ENCODE measurements at places on chromosomes 11 and 22.

- DNase-seq: no peak
Measured at GRCh38 chr11:9516113-9516512, 55.3 kb downstream of the ZNF143 start.

DNA sequence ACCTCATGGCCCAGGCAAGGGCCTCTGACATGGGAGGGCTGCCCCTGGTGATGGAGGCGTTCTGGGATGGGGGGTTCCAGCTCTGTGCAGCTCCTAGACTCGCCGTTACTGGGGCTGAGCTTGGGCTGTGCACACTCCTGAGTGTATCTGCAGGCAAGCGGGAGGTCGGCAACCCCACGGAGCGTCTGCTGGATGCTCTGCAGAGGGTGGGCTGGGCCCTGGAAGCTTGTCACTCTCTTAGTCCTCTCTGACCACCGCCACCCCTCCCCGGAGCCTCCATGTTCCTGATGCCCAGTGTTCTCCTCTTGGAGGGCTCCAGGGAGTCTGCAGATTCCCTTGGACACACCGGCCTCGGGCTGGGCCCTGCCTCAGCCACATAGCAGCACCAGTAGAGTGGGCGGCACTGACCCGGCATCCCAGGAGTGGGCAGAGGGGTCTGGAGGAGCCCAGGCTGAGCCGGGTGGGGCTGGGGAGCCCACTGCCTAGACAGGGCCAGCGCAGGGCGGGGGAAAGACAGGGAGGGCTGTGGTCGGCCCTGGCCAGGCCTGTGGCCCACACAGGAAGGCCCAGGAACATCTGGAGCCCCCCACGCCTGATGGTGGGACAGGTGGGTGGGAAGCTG is 20.6 kb upstream of the MUC5B start:
- no peak for DNase-seq

DNA sequence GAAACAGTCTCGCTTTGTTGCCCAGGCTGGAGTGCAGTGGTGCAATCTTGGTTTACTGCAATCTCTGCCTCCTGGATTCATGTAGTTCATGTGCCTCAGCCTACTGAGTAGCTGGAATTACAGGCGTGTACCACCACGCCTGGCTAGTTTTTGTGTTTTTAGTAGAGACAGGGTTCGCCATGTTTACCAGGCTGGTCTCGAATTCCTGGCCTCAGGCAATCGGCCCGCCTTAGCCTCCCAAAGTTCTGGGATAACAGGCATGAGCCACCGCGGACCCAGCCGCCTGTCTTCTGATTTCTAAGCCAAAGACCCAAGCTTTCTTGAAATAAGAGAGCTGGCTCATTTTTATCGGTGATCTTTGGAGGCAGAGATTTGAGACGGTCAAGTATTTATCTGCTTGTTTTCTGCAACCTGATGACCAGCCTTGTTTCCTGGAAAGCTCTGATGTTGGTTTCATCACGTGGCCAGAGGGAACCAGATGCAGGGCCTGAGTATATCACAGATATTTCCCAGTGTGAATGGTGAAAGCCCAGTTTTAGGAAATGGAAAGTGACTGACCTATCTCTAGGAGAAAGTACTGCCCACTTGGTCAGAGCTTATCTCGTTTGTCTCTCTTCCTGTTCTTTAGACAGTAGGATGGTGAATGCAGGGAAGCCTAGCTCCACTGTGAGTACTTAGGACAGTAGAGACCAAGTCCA is 5.7 kb upstream of the SIDT2 start:
- no peak for DNase-seq

- no peak for DNase-seq
Measured at GRCh38 chr11:70073871-70074371, 4.2 kb upstream of the ANO1 start.

GRCh38 chr11:133234883-133235282 is 297.4 kb downstream of the OPCML start:
- DNase-seq: no peak

- no peak for DNase-seq
Measured at GRCh38 chr11:115222863-115223530, 281.2 kb downstream of the CADM1 start.

DNA sequence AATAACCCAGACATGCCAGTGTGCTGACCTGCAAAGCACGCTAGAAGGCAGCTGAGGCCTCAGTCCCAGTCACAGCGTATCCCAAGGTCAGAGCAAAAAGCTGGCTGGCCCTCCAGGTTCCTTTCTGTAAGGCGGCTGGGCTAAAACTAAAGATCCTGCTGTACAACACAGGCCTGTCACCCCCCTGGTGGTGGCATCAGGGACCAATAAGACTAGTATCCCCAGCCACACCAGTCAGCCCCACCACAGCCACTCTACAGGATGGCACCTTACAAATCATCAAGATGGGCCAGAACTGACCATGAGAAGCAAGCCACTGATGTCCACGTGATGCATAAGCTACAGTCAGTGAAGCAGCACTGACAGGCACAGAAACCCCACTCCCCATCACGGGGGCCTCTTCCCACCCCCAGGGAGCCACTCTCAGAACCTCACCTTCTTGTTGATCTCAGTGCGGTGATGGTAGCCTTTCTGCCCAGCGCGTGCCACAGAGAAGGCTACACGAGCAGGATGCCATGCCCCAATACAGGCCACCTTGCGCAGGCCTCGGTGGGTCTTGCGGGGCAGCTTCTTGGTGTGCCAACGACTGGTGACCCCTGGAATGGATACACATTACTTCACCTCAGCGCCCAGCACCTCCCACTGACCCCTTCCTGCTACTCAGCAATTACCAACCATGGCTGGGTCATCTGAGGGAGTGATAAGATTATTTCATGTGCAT is 5.0 kb downstream of the RPL3 start:
- no peak for DNase-seq

GRCh38 chr11:118705111-118705741 is 25.8 kb upstream of the TREH start:
- no peak for DNase-seq

- no peak for DNase-seq
Measured at GRCh38 chr11:22472306-22472705, 134.1 kb downstream of the SLC17A6 start.

- DNase-seq: peak; percentile 10
Measured at GRCh38 chr11:34234086-34234740, 123.6 kb downstream of the ABTB2 start.

DNA sequence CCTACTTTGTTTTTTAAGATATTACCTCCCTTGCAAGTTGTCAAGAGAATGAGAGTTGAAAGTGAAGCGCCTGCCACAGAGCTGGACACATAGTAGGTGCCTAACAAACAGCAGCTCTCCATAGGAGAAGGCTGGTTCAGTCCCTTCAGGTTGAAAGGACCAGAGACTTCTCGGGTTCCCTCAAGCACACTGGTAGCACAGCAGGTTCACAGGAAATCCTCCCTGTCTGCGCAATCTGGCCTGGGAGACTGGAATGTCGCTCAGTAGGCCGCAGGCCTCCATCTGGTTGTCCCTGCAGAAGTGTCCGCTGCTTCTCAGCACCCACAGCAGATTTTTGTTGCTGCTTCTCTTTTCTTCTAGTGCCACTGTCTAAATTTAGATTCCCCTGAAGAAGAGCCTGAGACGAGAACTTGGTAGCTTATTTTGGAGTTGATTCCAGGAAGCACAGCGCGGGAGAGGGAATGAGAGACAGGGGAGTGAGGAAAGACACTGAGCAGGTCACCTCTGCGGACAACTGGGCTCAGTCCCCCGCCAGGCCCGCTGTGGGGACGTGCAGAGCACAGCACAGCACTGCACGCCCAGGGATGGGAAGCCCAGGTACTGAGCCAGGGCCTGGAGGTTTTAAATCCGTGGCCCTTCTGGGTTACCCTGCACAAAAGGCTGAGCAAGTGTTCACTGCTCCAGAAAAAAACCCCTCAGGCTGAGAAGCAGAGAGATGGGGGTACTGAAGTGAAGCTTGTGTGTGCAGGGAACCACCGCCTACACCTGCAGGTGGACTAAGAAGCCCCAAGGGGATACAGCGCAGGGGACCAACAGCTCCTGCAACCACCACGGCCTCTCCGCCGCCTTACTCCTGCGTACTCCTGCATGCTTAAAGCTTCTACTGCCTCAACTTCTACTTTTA is 31.6 kb downstream of the RBX1 start:
- no peak for DNase-seq

DNA sequence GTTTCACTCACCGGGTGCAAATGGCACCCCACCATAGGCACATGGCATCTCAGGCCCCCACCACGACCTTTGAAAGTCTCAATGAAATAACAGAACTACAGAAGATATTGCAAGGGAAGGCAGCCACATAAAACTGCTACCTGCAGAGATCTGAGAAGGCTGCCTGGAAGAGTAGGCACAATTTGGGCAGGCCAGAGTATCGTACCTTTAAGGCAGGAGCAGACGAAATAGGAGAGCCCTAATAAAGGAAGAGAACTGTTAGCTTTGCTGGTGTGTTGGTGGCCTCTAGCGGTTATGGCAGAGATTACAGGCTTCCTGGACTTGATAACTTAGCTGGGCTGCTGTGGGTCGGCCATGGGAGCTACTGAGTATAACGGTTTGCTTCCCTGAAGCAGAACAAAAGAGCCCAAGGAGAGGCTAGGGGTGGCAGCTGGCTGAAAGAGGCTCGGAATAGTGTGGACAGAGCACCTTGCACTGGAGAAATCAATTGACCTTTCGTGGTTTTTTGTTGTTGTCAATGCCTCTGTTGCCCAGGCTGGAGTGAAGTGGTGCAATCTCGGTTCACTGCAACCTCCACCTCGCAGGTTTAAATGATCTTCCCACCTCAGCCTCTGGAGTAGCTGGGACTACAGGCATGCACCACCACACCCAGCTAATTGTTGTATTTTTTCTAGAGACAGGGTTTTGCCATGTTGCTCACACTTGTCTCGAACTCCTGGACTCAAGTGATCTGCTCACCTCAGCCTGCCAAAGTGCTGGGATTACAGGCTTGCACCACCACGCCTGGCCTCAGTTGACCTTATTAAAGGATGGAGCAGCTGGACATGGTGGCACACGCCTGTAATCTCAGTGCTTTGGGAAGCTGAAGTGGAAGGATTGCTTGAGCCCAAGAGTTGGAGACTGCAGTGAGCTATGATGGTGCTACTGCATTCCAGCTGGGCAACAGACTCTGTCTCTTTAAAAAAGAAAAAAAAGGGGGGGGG is 4.8 kb downstream of the SDF2L1 start:
- DNase-seq: peak; percentile 78

- DNase-seq: no peak
Measured at GRCh38 chr11:9095421-9095820, 4.0 kb upstream of the SCUBE2 start.

DNA sequence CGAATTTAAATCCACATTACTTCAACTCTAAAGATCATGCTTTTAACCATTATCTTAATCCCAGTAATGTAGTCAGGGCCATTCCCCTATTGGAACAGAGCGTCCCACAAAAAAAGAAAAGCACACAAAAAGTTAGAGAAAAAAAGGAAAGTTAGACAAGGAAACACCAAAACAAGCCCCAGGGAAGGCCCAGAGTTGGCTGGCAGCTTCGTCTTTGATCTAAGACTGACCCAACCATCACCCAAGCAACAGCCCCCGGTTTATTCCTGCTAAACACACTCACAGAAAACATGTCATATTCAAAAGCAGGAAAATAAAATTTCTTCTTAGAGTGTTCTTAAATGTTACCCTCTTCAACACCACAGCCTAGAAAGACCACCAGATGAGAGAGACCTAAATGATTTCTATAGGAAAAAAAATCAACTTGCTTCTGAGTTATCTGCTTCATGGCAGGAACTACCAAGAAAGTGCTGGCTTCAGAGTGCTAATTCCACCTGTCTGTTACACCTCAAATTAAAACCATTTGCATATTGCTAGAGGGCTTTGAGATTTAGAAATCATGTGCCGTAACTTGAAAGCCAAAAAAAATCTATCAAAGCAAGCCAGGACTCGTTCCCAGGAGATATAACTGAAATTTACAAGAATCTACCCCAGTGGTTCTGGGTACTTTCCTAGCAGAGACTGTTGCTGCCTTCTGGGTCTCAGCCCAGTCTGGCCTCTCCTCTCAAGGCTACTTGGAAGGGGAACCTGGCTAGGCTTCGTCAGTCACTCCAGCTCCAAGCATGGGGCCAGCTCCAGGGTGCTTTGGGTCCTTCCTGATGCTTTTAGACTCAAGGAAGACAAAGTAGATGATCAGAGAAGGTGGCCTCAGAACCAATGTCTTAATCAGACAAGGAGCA is 31.2 kb downstream of the POU2AF3 start:
- no peak for DNase-seq

- no peak for DNase-seq
Measured at GRCh38 chr22:22343581-22344296, 99.2 kb downstream of the VPREB1 start.

- no peak for DNase-seq
Measured at GRCh38 chr11:96259134-96259830, 83.7 kb downstream of the MAML2 start.

DNA sequence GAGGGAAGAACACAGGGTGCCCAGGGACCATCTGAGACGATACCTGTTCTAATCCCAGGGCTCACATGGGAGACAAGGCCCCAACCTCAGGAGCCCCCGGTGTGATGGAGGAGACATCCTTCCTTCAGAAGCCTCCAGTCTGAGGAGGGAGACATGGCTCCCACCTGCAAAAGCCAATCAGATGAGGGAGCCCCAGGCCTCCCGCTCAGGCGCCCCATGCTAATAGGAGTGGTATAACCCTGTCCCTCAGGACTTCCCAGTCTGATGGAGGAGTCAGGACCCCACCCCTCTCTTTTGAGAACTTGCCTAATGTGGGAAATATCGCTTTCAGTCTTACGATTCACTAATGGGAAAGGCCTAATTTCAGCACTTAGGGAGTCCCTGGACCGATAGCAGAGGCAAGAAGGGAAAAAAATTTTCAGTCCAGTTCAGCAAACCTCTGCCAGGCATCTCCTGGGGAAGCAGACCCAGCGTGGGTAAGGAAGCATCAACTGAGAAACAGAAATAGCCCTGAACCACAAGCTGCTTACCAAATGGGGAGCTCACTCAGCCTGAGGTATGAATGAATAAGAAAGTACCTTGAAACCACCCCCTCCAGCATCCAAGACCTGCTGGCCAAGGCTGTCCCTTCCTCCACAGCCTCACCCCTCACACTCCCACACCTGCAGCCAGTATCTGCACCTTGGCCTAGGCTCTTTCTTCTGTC is 5.9 kb downstream of the ARRB1 start:
- DNase-seq: no peak

- DNase-seq: no peak
Measured at GRCh38 chr11:81979448-81979847, 754.2 kb downstream of the FAM181B start.

DNA sequence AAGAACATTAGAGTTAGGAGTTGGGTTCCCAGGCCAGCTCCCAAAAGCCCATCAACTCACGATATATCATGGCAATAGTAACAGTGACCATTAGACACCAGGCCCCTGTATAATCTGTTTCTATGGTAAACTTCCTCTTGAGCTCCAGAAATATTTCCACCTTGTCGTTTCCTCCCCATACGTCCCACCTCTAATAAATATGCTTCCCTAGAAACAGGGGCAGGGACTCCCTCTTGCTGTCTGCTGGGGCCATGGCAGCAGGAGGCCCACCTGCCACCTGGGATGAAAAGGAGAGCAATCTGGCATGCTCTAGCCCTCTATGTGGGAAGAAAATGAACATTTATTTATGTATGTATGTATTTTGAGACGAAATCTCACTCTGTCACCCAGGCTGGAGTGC is 32.2 kb upstream of the AMOTL1 start:
- no peak for DNase-seq
